CD4-positive, alpha-beta memory T cell (primary cell): ENCODE measurements at places on chromosomes 13 and 19. TPM values are rescaled to one million over a fixed set of nuclear protein-coding genes. Genes with fewer than 3 reads are reported as not detected.

SIGLECL1 gene
- total RNA-seq = not detected

CARM1 gene
- total RNA-seq = 25.2 TPM

ANO8 gene
- 21.5 TPM for total RNA-seq

ANGPTL8 gene
- total RNA-seq = not detected

PSG2 gene
- total RNA-seq = not detected

ATXN8OS gene
- not detected for total RNA-seq

FBXO46 gene
- 33.1 TPM for total RNA-seq

DNA sequence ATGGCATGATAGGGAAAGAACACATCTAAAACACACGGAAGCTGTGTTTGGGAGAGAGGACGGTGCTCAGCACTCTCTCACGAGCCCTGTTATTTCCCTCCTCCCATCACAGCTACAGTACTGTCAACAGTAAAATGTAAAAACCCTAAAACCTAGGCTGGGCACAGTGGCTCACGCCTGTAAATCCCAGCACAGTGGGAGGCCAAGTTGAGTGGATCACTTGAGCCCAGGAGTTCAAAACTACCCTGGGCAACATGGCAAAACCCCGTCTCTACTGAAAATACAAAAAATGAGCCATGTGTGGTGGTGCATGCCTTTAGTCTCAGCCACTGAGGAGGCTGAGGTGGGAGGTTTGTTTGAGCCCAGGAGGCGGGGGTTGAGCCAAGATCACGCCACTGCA, 54.8 kb downstream of the FOXO1 start:
- no peak overlapping the region for H3K4me3 ChIP-seq
- H3K27me3 ChIP-seq = no peaks in the 10 kb centered on the region
- no peak for DNase-seq

GRCh38 chr19:6048793-6049405, 61.4 kb downstream of the RFX2 start:
- no peaks in the 10 kb centered on the region for H3K27me3 ChIP-seq
- peak; percentile 76 for DNase-seq
- no peaks in the 10 kb centered on the region for H3K4me1 ChIP-seq
- no peaks in the 10 kb centered on the region for H3K36me3 ChIP-seq

GRCh38 chr13:84705982-84706710, 823.9 kb upstream of the SLITRK1 start:
- H3K4me1 ChIP-seq = no peaks in the 10 kb centered on the region
- DNase-seq = no peak
- no peaks in the 10 kb centered on the region for H3K36me3 ChIP-seq
- H3K27ac ChIP-seq = no peak overlapping the region

DNA sequence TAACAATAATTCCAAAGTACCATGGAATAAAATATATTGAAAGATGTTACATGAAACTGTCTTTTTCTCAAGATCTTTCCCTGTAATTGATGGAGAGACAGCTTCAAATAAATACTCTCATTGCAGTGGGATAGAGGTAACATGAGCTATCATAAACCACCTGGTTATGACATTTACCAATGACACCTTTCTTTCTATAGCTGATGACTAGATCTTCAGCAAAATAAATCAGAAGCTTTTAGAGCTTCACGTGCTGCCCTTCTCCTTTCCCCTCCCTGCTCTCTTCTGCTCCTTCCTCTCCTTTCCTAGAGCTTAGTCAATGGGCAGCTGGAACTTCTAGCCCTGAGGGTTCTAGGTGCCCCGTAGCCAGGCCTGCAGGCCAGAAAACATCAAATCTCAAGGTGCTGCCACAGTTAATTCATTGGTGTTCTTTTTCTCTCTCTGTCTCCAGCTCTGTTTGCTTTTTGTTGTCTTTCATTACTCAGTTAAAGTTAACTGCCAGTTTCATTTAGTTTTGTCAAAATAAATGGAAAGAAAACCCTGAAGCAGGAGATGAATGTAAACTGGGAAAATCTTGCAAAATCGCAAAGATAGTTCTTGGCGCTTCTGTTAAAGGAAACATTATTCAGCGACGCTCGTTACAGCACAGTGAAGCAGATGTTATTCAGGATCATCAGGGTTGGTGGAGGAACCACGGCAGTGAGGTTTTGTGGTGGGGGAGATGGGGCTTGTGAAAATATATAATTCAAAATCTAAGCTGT, 8.3 kb upstream of the METTL21C start:
- no peaks in the 10 kb centered on the region for H3K4me1 ChIP-seq
- no peak overlapping the region for H3K4me3 ChIP-seq
- H3K36me3 ChIP-seq = no peaks in the 10 kb centered on the region
- no peak for DNase-seq

- DNase-seq = peak; percentile 54
- no peaks in the 10 kb centered on the region for H3K36me3 ChIP-seq
- H3K4me1 ChIP-seq = peaks cover 41% of the 10 kb centered on the region
- H3K27me3 ChIP-seq = no peaks in the 10 kb centered on the region
- no peak overlapping the region for H3K4me3 ChIP-seq
Observed at GRCh38 chr19:17490411-17490810, 20.1 kb downstream of the SLC27A1 start.

DNA sequence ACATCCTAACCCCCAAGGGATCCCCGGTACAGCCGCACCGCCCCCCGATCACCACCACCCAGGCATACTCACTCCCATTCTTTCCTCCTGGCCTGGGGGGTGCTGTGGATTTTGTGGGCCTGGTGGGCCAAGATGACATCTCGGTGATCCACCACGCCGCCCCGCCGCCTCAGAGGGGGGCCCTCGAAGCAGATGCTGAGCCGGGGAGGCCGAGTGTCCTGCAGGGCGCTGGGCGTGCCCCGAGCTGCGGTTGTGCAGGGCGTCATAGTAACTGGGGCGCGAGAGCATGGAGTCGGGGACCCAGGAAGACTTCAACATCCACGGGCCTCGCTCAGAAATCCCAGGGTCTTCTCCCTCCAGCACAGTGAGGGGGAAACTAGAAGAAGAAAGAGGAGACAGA, 93.4 kb upstream of the CACNA1A start:
- no peaks in the 10 kb centered on the region for H3K27me3 ChIP-seq
- no peak for DNase-seq
- no peaks in the 10 kb centered on the region for H3K36me3 ChIP-seq
- H3K27ac ChIP-seq = no peak overlapping the region

DNA sequence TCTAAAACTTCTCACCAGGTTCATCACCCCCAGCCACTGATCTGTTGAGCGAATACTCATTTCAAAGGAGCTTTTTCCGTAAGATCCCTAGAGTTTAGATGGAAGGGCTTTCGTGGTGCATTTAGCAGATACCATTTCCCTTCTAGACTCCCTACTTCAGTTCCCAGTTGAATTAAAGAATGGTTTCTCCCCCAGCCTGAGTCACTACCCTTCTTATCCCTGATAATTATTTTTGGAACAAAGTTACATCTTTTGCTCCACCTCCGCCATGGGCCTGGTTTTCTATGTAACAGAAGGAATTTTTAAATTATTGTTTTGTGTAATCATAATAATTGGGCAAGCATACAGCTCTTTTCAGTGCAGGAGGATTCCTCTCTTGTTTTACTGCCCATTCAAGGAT, 22.0 kb downstream of the USPL1 start:
- H3K4me1 ChIP-seq = peaks cover 28% of the 10 kb centered on the region
- DNase-seq = no peak
- H3K36me3 ChIP-seq = peaks cover 28% of the 10 kb centered on the region
- H3K27me3 ChIP-seq = no peaks in the 10 kb centered on the region
- H3K4me3 ChIP-seq = no peak overlapping the region

DNA sequence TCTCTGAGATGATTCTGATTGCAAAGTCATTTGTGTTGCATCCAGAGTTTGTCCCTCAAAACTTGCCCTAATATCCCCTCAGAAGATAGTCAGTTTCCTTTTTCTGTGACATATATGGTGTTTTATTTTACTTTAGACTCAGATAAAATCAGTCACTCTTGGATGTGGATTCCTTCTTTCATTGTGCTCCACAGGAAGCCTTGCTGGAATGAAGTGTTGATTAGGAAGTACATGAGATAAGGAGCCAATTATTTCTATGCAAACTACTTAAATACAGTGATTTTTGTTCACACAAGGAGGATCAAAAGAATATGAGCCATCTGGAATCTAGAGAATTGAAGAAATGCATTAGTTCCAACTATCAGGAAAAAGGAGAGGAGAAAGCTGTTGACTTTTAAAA, 107.6 kb upstream of the RXFP2 start:
- no peaks in the 10 kb centered on the region for H3K4me1 ChIP-seq
- no peak overlapping the region for H3K4me3 ChIP-seq
- H3K36me3 ChIP-seq = no peaks in the 10 kb centered on the region

GRCh38 chr13:40336228-40337221, 329.9 kb downstream of the FOXO1 start:
- H3K27ac ChIP-seq = no peak overlapping the region
- no peak overlapping the region for H3K4me3 ChIP-seq

DNA sequence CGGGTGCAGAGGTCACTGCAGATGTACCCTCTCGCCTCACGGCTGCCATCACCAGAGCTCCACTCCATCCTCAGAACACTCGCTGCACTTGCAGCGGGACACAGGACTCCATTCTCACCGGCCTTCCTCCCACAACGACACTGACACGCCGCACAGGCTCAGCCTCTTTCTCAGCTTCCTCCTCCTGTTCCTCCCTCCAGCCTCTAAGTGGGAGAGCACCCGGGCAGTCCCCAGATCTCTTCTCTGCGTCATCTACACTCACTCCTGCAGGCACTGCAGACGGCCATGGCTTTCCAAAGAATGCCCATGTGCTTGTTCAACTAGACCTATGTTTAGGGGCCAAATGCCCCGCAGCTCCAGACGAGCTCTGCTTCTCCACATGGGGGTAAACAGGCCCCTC, 14.3 kb upstream of the FKRP start:
- H3K36me3 ChIP-seq = peaks cover 62% of the 10 kb centered on the region
- H3K27me3 ChIP-seq = no peaks in the 10 kb centered on the region

- H3K4me1 ChIP-seq = no peaks in the 10 kb centered on the region
- H3K27ac ChIP-seq = no peak overlapping the region
Observed at GRCh38 chr19:31055454-31055853, 293.8 kb downstream of the TSHZ3 start.

DNA sequence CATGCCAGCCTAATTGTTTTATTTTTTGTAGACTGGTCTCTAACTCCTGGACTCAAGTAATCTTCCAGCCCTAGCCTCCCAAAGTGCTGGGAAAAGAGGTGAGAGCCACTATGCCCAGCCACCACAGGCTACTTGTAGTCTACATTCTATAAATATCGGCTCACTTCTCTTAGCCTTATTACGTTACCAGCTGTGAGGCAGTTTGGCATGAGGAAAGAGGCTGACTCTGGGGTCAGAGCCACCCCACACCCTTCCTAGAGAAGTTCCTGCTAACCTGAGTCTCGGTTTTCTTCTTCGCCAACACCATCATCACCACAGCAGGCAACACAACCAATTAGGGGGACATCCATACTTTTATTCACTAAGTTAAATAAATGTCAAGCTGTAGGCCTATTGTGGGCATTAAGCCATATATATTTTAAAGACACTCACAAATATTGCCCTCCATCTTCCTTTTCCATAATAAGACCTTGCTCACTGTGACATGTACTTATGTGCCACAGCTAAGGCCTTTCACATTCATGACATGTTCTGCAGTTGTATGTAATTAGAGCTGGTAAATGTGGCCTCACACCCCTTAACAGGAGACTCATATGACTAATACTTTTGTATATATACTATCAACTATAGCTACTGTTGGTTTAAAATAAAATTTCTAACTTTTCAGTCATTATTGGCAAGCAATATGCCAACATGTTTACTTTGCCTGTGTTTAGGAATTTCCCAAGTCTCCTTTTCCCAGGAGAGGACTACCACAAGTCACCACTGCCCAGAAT, 5.7 kb downstream of the SLC25A30 start:
- DNase-seq = no peak
- H3K27me3 ChIP-seq = no peaks in the 10 kb centered on the region
- peaks cover 45% of the 10 kb centered on the region for H3K4me1 ChIP-seq

DNA sequence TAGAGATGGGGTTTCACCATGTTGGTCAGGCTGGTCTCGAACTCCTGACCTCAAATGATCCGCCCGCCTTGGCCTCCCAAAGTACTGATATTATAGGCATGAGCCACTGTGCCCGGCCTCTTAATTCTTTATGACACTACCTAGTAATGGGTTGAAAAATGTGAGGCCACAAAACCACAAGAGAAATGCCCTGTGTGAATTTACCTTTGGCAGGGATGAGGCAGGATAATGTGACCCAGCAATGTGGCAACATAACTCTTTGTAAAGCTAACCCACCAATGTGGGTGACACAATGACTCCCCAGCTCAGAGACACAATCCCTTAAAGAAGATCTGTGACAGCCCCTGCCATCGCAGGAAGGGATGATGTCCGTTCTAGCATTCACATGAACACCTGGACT, 533.1 kb downstream of the KLF5 start:
- no peak overlapping the region for H3K27ac ChIP-seq
- H3K4me3 ChIP-seq = no peak overlapping the region
- no peak for DNase-seq
- peaks cover 9% of the 10 kb centered on the region for H3K4me1 ChIP-seq

DNA sequence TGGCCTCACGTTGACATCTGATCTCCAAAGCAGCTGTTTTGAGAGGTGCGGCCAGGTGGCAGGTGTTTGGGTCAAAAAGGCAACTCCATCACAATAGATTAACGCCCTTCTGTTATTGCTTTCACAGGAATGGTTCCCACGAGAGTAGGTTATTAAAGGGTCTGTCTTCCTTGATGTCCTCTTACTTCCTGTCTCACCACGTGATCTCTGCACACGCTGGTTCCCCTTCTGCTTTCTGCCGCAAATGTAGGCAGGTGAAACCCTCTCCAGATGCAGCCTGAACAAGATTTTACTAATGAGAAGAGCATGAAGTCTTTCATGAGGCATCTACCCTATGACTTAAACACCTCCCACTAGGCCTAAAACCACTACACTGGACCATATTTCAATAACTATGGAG, 22.8 kb upstream of the ZNF564 start:
- no peak for DNase-seq
- no peak overlapping the region for H3K4me3 ChIP-seq
- no peaks in the 10 kb centered on the region for H3K27me3 ChIP-seq
- no peaks in the 10 kb centered on the region for H3K36me3 ChIP-seq
- no peak overlapping the region for H3K27ac ChIP-seq
- no peaks in the 10 kb centered on the region for H3K4me1 ChIP-seq

- peaks cover 5% of the 10 kb centered on the region for H3K36me3 ChIP-seq
- no peaks in the 10 kb centered on the region for H3K27me3 ChIP-seq
- DNase-seq = peak; percentile 71
Observed at GRCh38 chr13:110914331-110915056, 375 bp downstream of the ANKRD10 start.

DNA sequence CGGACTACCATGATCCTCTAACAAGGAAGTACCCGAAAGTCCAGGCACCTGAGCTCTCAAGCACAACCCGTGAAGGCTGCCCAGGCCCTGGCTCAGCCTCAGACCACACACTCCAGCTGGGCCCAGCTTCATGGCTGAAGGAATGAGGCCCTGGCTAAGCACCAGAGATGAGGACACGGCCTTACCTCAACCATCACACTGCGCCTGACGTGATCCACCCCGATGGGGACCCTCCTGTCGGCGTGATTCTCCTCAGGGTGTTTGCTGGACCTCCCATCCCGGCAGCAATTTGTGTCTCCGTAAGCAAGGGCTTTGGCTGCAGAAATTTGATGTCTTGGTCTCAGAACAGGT, 56.5 kb downstream of the F2RL3 start:
- no peak overlapping the region for H3K27ac ChIP-seq
- no peaks in the 10 kb centered on the region for H3K36me3 ChIP-seq
- DNase-seq = no peak
- no peak overlapping the region for H3K4me3 ChIP-seq
- H3K4me1 ChIP-seq = no peaks in the 10 kb centered on the region
